ENCODE measurements at places on chromosomes 5 and 9.
A peak's percentile ranks its signal among the peaks of the same experiment; 100 is the strongest.

DNA sequence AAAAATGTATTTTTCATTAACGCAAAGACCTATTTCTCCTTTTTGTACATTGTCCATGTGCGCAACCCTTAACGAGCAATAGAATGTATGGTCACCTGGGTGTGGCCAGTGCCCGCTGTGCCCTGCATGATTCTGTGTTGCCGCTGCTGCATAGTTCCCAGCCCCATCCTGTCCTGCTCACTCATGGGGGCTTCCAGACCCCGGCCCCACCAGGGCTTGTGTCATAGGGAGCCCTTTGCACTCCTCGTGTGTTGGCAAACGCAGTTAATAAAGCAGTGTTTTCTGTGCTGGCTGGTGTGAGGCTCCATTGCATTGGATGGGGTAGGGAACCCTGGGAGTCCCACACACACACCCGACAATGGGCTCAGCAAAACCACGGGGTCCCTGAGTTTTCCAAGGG, 49.7 kb downstream of the SAR1B start:
- no peak for DNase-seq

- peak; percentile 87 for DNase-seq
Measured at GRCh38 chr9:127779136-127779981, 893 bp upstream of the SH2D3C start.

- no peak for DNase-seq
Measured at GRCh38 chr5:25362799-25363198, 718.0 kb upstream of the CDH10 start.

- DNase-seq = no peak
Measured at GRCh38 chr9:115888131-115888530, 265.5 kb upstream of the PAPPA start.

Measured in CD8-positive, alpha-beta T cell (primary cell).